ENCODE measurements at places on chromosomes 4 and X.

DNA sequence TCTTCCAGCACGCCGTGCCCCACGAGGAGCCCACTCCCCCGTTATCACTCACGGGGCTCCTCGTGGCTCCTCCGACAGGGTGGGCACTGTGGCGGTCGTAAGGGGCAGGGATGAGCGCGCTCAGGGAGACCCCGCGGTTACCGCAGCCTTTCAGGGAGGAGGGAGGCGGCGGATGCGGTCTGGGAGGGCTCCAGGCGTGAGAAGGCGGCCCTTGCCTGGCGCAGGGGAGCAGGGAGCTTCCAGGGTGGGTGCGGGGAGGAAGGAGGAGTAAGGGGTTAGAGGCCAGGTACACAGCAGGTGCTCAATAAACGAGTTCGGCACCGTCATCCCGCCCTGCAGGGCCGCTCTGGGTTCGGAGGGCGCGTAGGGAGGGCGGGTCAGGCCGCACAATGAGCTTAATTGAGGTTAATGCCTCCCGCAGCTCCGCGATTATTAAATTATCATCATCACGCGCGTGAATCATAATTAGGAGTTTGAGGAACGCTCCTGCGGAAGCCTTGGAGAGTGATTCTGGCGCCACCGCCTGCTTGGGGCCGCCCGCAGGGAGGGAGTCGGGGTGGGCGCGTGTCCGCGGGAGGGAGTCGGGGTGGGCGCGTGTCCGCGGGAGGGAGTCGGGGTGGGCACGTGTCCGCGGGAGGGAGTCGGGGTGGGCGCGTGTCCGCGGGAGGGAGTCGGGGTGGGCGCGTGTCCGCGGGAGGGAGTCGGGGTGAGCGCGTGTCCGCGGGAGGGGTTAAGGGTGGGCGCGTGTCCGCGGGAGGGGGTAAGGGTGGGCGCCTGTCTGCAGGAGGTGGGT, 7.6 kb upstream of the NKX1-1 start:
- no peak for DNase-seq

DNA sequence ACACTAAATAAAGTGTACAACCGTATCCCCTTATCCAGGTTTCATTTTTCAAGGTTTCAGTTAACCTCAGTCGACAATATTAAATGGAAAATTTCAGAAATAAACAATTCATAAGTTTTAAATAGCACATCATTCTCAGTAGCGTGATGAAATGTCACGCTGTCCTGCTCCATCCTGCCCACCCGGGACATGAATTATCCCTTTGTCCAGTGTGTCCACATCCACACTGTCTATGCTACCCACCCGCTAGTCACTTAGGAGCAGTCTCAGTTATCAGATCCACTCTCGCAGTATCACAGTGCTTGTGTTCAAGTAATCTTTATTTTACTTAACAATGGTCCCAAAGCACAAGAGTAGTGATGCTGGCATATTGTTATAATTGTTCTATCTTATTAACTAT, 54.7 kb downstream of the FRYL start:
- no peak for DNase-seq

DNA sequence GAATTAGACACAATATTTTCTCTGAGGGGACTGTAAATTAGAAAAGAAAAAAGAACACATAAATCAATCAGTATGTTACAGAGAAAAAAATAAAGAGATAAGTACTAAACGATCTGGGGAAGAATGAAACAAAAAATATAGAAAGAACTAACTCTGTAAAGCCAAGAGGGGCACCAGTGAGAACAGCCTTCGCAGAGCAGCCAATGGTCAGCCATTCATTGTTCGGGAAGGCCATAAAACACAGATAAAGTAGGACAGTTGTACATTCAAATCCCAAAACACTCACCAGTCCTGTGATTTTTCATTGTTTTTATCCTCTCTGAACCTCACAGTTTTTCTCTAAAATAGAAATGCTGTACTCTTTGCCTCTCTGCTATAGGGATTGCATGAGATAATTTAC, 127.9 kb downstream of the NEK1 start:
- DNase-seq = no peak

- peak; percentile 46 for DNase-seq
Observed at GRCh38 chr4:121256887-121257466, 92.9 kb upstream of the TNIP3 start.

All from activated CD4-positive, alpha-beta memory T cell treated with anti-CD3 and anti-CD28 coated beads for 36 hours (primary cell).